CD4-positive, CD25-positive, alpha-beta regulatory T cell (primary cell): ENCODE measurements at places on chromosomes 6 and 20.

GRCh38 chr20:4780245-4780644 lies 58.5 kb downstream of the PRND start:
- peak; percentile 39 for DNase-seq

DNA sequence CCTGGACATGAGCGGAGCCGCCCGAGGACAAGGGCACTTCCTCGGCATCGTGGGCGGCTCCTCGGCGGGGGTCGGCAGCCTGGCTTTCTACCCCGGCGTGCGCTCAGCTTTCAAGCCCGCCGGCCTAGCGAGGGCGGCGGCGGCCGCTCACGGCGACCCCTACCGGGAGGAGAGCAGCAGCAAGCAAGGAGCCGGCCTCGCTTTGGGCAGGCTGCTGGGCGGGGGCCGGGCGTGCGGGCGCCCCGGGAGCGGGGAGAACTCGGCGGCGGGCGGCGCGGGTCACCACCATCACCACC lies 6.7 kb downstream of the PRDM13 start:
- peak; percentile 65 for DNase-seq

- DNase-seq, result peak; percentile 5
These were observed 988 bp downstream of the TXNDC5 start for GRCh38 chr6:7909323-7910276.

DNA sequence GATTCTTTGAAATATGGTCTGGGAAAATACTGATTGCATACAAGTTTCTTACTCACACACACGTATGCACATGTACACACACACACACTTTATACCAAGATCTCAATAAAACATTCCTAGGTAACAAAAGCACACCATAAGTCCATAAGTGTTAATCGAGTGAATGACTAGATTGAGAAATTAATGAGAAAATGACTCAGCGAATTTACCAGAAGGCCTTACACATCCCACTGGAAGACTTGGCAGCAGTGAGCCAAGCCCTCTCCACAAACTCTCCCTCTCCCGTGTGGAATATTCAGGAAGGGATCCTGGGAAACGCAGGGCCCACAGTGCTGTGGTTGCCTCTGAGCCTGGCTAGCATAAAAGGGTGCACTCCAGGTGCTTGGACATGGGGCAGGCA lies 227.2 kb downstream of the LY86 start:
- no peak for DNase-seq

GRCh38 chr20:19903168-19903811 lies 113.9 kb upstream of the NAA20 start:
- DNase-seq, result no peak

GRCh38 chr6:69832558-69832957 lies 33.8 kb upstream of the COL19A1 start:
- DNase-seq, result no peak

GRCh38 chr20:40230486-40230885 lies 458.6 kb downstream of the MAFB start:
- no peak for DNase-seq

GRCh38 chr20:25165128-25165527 lies 30.4 kb upstream of the ENTPD6 start:
- DNase-seq, result no peak

DNA sequence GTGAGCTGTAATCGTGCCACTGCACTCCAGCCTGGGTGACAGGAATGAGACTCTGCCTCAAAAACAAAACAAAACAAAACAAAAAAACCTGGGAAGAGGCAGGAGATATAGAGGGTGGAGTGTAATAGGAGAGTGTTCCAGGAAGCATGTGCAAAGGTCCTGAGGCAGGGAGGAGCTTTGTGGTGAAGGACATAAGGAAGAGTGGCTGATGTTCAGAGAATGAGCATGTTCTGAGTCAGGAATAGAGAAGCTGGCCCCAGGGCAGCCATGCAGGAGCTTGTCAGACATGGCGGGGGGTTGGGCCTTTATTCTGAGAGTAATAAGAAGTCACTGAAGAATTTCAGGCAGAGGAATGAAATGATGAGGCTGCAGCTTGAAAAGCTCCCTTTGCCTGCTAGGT lies 337.0 kb downstream of the CDH26 start:
- DNase-seq, result no peak

DNA sequence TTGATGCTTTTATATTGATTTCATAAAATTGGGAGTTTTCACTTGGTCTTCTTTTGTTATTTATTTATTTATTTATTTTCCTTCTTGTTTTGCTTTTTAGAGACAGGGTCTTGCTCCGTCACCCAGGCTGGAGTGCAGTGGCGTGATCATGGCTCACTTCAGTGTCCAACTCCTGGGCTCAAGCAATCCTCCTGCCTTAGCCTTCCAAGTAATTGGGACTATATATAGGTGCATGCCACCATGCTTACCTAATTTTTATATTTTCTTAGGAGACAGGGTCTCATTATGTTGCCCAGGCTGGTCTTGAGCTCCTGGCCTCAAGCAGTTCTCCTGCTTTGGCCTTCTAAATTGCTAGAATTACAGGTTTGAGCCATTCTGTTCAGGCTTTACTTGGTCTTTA lies 38.3 kb upstream of the MYLK2 start:
- no peak for DNase-seq
